Activated T-cell treated with anti-CD3 and anti-CD28 coated beads, Interleukin-2, amount 50 U/mL, for 72 hours (primary cell): ENCODE measurements at places on chromosomes 6 and 20. TPM values are rescaled to one million over a fixed set of nuclear protein-coding genes. Genes with fewer than 3 reads are reported as not detected.

DNA sequence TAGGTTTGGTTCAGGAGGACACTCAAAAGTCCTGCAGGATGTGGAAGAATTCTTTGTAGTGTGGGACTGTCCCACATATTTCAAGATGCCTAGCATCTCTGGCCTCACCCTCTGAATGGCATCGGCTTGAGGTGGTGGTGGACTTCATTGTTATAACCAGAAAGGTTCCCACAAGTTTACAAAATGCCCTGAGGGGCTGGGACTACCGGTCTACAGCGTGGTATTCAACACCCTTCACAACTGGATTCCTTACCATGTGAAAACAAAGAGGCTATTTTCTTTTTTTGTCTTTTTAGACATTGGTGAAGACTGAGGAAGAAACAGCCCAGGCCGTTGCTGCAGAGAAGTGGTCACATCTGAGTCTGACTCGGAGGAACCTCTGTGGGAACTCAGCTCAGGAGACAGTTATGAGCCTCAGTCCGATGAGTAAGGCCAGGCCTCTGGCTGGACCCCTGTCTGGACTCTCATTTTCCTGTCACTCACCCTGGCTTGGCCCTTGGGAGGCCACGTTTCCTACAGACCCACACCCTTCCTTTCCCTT, 15.2 kb downstream of the PGBD1 start:
- peaks cover 2% of the 10 kb centered on the region for H3K36me3 ChIP-seq
- no peaks in the 10 kb centered on the region for H3K4me1 ChIP-seq
- no peak for DNase-seq
- H3K27ac ChIP-seq: no peak overlapping the region
- no peak overlapping the region for H3K4me3 ChIP-seq

DNA sequence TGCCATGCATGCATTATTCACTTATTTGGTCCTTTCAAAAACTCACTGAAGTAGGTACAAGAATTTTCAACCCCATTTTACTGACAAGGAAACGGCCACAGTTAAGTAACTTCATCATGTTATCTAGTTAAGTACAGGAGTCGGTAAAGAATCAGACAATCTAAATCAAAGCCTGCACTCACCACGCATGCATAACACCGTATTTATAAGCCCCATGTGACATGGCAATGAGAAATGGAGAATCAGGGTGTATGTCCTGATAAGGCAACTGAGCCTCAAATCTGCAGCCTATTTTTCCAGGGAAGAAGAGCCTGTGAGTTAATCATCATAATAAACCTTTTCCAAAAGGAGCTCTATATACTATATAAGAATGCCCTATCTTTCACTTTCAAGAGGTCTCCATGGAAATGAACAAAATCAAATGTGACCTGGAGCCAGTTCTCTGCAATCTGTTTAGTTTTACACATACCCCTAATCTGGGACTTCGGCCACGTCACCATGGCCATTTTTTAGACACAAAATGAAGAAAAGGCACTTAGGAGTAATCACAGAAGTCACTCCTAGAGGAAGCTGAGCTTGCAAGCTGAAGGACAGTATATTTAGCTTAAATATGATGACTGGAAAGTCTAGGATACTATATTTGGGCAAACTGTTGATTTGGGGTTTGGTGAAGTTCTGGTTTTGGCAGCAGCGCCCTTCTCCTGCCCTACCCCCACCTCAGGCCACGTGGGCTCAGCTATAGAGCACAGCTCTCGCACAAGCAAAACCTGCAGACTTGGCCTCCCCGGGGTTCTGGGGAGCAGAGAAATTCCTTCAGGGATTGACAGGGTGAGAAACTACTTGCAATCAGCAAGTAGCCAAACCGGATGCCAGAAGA, 19.2 kb downstream of the TRAM2 start:
- no peaks in the 10 kb centered on the region for H3K36me3 ChIP-seq
- H3K27ac ChIP-seq: no peak overlapping the region
- peaks cover 4% of the 10 kb centered on the region for H3K4me1 ChIP-seq
- no peak for DNase-seq
- H3K4me3 ChIP-seq: no peak overlapping the region
- H3K27me3 ChIP-seq: no peaks in the 10 kb centered on the region

DNA sequence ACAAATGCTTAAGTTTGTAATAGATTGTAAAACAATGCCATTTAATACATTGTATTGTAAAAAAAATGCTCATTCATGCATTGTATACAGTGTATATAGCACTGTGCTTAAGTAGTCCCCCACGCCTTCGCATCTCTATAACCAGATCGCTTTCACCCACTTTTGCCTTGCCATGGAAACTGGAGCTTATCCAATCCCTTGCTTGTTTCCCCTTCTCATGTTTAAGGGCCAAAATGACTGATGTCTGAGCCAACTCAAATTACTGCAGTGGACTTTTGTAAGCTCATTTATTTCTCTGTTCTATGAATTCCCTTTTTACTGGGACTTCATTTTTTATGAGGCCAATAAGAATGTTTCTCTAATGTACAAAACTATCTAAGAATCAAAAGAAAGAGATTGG, 730.9 kb upstream of the GJE1 start:
- no peak for DNase-seq
- H3K36me3 ChIP-seq: no peaks in the 10 kb centered on the region
- H3K4me1 ChIP-seq: no peaks in the 10 kb centered on the region
- H3K27me3 ChIP-seq: peaks cover 10% of the 10 kb centered on the region
- no peak overlapping the region for H3K27ac ChIP-seq
- H3K4me3 ChIP-seq: no peak overlapping the region

ACTL10 gene
- 1.4 TPM for total RNA-seq

MTG2 gene
- 48.2 TPM for total RNA-seq
